ENCODE measurements at places on chromosomes 16 and 17. TPM values are rescaled to one million over a fixed set of nuclear protein-coding genes. Genes with fewer than 3 reads are reported as not detected.
A peak's percentile ranks its signal among the peaks of the same experiment; 100 is the strongest.

GRCh38 chr17:40363111-40363827 is 1.3 kb downstream of the GJD3 start:
- no peak for DNase-seq

DNA sequence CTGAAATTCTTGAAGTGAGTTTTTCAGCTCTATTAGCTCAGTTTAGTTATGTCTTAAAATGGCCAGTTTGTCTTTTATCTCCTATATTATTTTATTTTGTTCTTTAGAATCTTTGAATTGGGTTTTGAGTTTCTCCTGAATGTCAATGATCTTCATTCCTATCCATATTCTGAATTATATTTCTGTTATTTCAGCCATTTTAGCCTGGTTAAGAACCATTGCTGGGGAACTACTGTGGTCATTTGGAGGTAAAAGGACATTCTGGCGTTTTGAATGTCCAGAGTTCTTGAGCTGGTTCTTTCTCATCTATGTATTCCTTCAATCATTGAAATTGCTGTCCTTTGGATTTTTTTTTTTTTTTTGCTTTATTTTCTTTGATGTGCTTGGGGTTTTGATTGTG is 203.9 kb upstream of the HS3ST4 start:
- DNase-seq: no peak

- DNase-seq: peak; percentile 6
Measured at GRCh38 chr17:16652847-16653366, 743 bp downstream of the ZNF624 start.

- no peak for DNase-seq
Measured at GRCh38 chr16:86248310-86248905, 261.9 kb upstream of the FOXF1 start.

GRCh38 chr16:77987810-77988209 is 34.5 kb upstream of the CLEC3A start:
- no peak for DNase-seq

- peak; percentile 64 for DNase-seq
Measured at GRCh38 chr17:49387498-49388289, 25.6 kb upstream of the ZNF652 start.

GRCh38 chr17:44829523-44830358 is at the start of gene GJC1:
Gene GJC1 (minus strand): TSS chr17:44830287. CDS start chr17:44805817, 24,470 bp downstream.
- peak; percentile 16 for DNase-seq

DNA sequence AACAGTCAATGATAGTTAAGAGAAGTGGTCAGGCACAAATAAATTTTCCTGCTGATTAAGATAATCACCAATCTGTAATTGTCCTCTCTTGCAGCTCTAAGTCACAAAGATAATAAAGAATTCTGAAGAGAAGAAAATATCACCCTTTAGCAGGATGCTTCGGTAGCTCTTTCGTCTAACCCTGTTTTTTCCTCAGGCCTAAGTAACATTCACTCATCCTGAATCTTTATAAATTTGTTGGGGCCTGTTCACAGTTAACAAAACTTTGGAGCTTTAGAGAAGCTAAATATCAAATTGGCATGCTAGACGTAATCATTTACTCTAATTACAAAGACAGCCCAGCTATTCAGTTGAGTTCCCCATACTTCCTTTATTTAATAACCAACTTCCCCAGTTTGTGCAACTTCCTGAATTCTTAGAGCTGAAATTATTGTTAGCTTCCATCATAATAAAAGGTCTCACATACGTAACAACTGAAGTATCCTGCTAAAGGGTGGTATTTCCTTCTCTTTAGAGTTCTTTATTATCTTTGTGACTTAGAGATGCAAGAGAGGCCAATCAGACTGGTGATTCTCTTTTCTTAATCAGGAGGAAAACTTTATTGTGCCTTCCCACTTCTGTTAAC is 118.6 kb downstream of the TANGO6 start:
- no peak for DNase-seq

DNA sequence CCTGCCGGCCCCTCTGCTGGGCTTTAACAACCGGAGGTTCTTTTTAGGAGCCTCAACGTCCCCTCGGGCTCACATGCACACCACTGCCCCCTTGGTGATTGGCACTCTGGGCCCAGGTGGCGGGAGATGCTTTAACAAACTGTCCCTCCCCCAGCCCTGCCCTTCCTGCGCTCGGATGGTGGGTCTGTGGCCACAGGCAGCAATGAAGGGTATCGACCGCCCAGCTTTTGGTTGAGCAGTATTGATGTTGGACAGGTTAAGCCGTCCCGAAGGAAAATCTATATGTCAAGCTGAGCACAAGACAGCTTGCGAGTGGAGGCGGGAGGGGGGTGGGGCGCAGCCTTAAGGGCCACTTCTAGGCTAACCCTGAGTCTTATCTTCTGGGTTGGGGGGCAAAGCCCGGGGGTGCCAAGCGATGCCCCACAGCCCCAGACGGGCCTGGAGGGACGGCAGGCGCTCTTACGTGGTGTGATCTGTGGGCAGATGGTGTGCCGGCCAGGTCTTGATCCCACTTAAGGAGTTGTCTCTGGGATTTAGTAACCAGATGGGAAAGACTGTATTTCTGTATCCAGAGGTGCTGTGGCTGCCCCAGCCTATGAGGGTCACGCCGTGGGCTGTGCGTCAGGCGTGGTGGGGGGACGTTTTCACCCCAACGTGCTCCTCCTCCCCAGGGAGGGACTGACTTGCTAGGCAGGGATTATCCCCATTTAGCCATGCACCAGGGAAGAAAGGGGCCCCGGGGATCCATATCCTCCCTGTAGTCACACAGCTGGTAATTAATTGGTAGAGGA is 6.2 kb downstream of the GSE1 start:
- DNase-seq: no peak

DNA sequence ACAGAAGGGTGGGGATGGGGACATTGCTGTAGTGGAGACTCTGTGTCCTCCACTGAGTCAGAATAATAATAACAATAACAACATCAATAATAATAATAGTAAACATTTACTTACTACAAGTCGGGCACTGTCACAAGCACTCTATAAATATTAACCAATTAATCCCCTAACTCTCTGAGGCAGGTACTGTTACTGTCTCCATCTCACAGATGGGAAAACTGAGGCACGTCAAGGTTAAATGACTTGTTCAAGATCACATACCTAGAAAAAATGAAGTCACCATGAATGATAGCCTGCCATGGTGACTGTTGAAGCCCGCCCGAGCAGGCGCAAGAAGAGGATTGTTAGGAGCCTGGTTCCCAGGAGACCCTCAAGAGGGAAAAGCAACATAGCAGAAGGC is 10.2 kb downstream of the PRR29 start:
- DNase-seq: no peak

- DNase-seq: no peak
Measured at GRCh38 chr17:29248845-29249244, 2.2 kb downstream of the CRYBA1 start.

GRCh38 chr17:58191241-58191896 is 1.2 kb upstream of the EPX start:
- DNase-seq: no peak

GRCh38 chr17:31427684-31428083 is 36.2 kb downstream of the RAB11FIP4 start:
- DNase-seq: no peak

DNA sequence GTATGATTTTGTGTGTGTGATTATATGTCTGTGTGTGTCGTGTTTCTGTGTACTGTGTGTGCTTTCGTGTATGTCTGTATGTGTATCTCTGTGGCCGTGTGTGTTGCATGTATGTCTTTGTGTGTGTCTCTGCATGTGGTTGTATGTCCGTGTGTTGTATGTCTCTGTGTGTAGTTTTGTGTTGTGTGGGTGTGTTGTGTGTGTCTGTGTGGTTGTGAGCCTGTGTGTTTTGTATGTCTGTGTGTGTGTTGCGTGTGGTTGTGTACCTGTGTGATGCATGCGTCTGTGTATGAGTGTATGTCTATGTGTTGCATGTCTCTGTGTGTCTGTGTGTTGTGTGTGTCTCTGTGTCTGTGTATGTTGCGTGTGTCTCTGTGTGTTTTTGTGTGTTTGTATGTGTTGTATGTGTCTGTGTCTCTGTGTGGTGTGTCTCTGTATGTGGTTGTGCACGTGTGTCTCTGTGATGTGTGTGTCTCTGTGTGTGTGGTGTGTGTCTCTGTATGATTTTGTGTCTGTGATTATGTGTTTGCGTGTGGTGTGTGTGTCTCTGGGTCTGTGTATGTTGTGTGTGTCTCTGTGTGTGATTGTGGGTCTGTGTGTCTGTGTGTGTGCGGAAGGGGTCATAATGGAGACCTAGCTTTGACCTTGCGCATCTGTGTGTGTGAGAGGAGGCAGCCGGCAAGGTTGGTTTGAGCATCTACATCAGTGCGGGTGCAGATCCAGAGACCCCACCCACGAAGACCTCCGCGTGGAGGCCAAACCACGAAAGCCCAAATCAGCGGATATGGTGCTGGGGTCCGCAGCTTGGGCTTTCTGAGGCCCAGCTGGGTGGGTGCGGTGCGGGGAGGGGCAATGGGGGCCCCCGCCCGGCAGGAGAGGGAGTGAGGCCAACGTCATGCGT is 212.6 kb upstream of the GSE1 start:
- peak; percentile 3 for DNase-seq

CCT6B gene
- total RNA-seq: 4.7 TPM

RRN3 gene
- 43.4 TPM for total RNA-seq

RBFOX1 gene
- not detected for total RNA-seq

MMD gene
- total RNA-seq: 33.5 TPM

SPATA32 gene
- 0.43 TPM for total RNA-seq

WFDC1 gene
- not detected for total RNA-seq

ABAT gene
- total RNA-seq: 13.4 TPM

G6PC1 gene
- total RNA-seq: not detected

Measured in natural killer cell (primary cell).